ENCODE measurements at places on chromosomes 5 and 9.
A peak's percentile ranks its signal among the peaks of the same experiment; 100 is the strongest.

- no peak for DNase-seq
Observed at GRCh38 chr5:138752341-138752950, 779 bp upstream of the CTNNA1 start.

GRCh38 chr5:157085930-157086329 lies 22.9 kb downstream of the HAVCR2 start:
- DNase-seq: no peak

DNA sequence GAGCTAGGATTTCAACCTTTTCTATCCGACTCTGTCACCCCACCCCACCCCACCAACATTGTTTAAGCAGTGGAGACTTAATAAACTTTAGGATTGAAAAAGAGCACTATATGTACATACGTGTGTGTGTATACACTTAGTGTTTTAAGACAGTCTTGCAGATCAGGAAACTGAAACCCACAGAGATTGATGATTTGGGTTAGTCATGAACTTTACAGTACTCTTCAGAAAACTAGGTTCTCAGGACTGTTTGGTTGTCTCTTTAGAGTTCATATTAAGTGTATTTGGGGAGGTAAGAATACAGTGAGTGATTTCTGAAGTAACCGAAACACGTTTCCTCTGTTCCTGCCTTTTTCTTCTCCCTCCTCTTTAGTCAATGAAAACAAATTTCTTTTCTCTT lies 1043.1 kb downstream of the TLE1 start:
- DNase-seq: no peak

DNA sequence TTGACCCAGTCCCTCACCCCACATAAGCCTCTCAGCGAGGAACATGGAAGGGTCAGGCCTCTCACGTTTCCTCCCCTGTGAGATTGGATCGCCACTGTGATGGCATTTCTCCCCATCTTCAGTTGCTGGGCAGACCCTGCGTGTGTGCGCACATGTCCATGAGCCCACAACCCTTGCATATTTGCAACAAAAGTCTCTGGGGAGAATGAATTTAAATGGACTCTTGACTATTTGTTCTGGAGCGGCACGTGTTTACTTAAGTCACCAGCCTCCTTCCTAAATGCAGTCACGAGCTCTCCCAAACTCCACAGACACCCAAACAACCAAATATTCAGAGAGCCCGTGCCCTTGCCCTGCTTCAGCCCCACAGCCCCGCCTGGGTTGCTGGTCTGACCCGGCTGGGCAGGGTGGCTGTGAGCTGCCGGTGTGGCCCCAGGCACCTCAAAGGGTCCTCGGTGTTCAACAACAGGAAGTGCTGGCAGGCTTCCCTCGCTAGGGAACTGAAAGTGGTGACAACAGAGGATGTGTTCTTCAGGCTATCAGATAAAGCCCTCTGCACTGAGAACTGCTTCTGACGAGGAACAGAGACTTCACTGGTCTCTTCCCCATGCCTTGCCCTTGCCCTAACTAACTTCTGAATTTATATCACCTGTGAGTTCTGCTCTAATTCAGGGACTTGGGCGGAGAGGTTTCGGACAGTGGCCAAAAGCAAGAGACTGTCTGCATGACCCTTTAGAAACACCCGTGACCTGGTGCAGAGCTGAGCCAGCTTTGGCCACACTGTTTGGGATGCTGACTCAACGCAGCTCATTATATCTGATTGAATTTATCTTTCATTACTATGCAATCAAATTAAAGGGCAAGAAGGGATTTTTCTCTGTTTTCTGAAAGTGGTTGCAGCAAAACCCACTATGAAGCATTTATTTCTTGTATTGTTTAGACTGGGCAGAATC lies 19.2 kb upstream of the CD180 start:
- DNase-seq: peak; percentile 53

GRCh38 chr5:14332746-14333145 lies 189.6 kb downstream of the TRIO start:
- DNase-seq: no peak

DNA sequence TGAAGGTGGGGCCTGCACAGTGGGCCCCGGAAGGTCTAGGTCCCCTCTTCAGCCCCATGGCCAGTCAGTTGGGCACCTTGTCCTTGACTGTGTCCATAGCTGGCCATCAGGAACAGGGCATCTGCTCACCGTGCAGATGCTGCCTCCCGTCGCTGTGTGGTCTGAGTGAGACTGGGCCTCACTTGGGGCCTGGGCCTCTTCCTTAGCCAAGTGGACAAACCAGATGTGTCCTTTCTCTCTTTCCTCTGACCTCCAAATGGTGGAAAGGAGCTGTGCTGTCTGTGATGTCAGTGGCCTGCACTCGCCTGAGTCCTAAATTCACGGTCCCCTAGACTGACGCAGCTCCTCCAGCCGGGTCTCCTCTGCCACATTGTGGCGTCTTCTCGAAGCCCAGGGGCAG lies 114.5 kb downstream of the COL5A1 start:
- DNase-seq: no peak

- no peak for DNase-seq
Observed at GRCh38 chr9:93952784-93953495, 2.2 kb downstream of the BARX1 start.

DNA sequence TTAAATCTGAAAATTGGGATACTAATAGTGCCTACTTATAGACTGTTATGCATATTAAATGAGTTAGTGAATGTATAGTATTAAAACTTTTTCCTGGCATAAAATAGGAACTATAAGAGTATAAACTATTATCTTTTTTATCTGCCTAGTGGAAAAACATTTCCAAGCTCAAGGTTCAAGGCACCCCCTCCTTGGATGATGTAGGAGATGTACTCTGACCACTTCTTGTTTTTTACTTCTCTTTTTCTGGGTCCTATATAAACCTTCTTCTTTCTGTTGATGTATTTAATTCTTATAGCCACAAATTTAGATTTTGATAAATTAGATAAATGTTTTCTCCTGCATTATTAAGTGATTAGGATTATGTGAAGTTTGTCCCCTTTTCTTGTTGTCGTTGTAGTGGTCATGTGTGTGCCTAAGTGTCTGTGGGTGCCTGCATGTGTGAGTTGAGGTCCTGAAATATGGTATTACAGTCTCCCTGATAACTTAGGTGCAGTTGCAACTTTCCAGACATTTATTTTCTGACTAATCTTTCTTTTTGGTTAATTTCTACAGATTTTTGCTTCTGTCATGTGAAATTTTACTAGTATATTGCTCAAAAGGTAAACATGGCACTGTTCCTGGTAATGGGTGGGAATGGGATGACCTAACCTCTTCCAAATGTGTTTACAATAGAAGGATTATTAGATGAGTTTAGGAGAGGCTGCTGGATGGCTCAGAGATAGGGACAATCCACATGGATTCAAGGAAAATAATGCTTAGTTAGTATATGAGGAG lies 160.8 kb upstream of the CDKN2B start:
- no peak for DNase-seq

DNA sequence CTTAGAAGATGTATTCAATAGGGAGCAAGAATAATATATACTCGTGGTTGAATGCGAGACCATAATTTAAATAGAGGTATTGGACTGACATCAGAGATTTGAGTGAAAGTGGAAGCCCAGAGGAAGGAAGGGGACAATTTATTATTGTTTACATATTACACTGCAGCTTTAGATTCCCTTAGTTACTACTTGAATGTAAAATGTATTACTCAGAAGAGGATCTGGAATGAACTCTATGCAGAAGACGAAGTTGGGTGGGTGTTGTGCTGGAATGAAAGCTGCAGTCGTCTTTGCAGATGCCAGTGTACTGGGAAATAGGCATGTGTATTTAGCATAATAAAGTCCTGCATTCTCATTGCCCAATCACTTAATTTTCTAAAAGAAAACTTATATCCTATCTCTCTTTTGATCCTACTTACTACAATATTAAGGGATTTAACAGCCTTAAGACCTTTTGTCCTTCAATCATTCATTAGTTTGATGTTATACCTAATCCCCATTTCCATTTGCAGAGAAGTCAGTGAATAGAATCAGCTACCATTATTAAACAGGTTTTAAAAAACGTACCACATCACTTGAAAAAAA lies 570.7 kb upstream of the WWC1 start:
- no peak for DNase-seq

DNA sequence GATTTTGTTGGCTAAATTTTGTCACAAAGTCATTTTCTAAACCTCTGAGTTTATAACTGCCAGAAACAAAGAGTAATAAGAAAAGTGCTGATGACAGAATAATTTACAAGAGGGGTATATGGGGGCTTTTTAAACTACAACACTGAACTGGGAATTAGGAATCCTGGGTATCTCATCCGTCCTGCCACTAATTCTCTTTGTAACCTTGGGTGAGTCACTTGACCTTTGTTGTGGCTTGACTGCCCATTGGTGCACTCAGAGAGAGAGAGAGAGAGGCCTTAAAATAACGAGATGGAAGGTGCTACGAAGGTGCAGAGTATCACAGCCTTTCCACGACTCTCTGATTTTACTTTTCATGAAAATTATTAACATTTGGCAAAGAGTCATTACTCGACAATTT lies 130.3 kb upstream of the CNTLN start:
- DNase-seq: no peak

- no peak for DNase-seq
Observed at GRCh38 chr5:39201160-39201780, 18.1 kb downstream of the FYB1 start.
